ENCODE measurements at places on chromosomes 4 and X.

DNA sequence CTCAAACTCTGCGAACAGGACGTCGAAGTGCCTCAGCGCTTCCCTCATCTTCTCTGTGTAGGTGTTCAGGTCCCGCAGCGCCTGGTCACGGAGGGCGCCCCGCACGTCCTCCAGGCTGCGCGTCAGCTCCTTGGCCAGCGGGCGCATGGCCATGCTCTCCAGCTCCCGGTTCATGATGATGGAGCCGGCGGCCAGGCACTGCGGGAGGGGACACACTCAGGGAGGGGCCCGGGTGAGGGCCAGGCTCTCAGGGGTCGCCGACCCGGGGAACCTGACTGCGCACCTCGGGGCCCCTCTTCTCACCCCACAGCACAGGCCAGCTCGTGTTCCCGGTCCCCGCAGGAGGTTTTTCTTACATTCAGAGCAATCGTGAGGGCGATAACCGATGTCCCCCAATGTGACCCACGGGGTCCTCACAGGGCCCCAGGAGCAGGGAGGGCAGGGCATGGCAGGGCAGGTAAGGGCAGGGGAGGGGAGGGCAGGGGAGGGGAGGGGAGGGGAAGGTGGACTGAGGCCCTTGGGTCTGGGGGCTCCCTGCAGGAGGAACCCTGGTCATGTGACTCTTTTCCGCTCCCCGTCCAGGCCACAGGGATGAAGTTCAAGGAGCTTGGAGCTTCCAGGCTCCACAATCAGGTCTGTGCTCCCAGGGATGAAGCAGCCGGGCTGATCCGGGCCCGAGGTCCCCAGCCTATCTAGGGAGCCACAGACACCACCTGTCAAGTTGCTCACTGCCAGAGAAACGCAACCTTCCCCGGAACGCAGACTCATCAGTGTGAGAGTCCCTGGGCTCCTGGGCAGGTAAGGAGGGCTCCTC lies 77.8 kb upstream of the MXD4 start:
- DNase-seq: no peak

- DNase-seq: no peak
Measured at GRCh38 chrX:117610049-117610448, 506.6 kb downstream of the KLHL13 start.

- DNase-seq: peak; percentile 73
Measured at GRCh38 chr4:156970501-156971164, 966 bp downstream of the PDGFC start.

DNA sequence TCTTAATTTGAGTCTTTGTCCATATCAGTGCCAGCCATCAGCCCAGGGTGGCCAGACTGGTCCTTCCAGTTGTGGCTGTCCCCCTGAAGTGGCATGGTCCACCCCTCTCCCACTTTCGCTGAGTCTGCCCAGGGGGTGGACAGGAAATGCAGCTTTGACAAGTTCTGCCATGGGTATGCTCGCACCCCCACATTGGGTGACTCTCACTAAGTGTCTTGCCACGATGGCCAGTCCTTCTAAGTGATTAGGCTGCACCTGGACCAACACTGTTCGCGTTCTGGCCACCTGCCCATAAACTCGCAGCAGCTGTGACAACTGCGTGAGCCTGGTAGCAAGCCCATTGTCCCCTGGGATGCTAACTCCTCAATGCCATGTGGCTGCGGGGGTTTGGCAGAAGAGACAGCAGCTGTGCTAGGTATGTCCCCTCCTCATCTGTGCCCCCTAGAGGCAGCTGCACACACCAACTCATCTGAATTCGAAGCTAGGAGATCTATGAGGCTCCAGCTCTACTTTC lies 10.0 kb upstream of the LNX1 start:
- DNase-seq: no peak
